Activated CD8-positive, alpha-beta T cell treated with anti-CD3 and anti-CD28 coated beads, Interleukin-2, amount 10 ng/mL, durations not matched to agents 7 days and 5 days (primary cell): ENCODE measurements at places on chromosomes 3 and 15. TPM values are rescaled to one million over a fixed set of nuclear protein-coding genes. Genes with fewer than 3 reads are reported as not detected.
A peak's percentile ranks its signal among the peaks of the same experiment; 100 is the strongest.

DNA sequence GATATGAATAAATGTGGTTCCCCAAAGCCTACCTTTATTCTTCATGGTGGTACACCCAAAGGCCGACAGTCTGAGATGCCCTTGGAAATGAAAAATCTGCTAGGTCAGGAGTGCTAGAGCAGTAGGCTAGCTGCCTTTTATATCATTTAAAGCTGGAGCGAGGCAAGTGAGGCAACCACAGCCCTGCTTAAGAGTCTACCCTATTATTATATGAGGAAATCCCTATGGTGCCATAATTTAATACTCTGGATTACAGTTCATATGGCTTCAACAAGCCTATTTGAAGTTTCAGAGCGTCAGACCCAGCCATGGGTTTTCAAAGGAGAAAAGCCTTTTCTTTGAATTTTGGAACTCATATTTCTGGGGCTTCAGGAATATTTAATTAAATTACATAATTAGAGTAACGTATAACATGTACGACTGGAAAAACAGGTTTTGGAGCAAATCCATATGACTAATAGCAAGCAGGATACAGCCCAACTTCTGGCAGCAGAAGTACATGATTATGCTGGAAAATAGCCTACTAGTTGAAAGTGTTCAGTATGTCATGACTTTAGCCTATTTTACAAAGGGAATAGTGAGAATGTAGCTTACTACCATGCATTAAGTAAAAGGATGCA, 18.0 kb upstream of the SLTM start:
- H3K27ac ChIP-seq, result no peak overlapping the region
- peaks cover 3% of the 10 kb centered on the region for H3K27me3 ChIP-seq
- H3K4me1 ChIP-seq, result peaks cover 11% of the 10 kb centered on the region

DNA sequence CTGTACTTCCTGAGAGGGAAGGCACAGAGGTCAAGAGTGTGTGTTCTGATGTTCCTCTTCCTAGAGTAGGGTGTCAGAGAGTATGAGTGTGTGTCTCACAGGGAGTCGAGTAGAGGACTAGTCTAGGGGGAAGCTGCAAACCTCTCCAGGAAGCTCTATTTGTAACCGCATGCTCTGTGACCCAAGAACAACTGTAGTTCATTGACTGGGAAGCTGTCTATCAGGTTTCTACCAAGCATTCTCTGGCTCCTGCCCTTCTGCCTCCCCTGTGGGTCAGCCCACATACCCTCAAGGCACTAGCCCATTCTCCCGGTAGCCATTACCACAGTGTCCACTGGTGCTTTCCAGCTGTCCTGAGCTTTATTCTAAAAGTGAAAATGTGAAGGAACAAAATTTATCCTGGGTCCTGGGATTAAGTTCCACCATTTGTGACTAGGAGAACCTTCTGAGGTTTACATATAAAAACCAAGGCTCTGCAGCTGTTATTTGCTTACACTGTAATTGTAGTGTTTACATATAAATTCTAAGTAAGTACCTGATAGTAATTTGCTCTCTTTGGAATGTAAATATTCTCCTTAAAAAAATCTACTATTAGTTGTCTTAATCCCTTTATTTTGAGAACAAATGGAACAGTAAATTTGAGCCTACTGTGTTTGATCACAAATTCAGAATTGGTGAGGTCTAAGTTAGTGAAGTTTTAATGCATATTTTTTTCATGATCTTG, 40.7 kb downstream of the MYRIP start:
- H3K27ac ChIP-seq, result no peak overlapping the region
- no peaks in the 10 kb centered on the region for H3K36me3 ChIP-seq
- H3K4me3 ChIP-seq, result no peak overlapping the region
- H3K4me1 ChIP-seq, result no peaks in the 10 kb centered on the region
- DNase-seq, result no peak
- no peaks in the 10 kb centered on the region for H3K27me3 ChIP-seq

- no peaks in the 10 kb centered on the region for H3K36me3 ChIP-seq
- H3K4me1 ChIP-seq, result peaks cover 17% of the 10 kb centered on the region
- DNase-seq, result peak; percentile 77
- H3K27ac ChIP-seq, result peak within 1 kb of the TSS; percentile 84
Measured at GRCh38 chr3:3799173-3800079, at the start of gene LRRN1. Gene LRRN1, plus strand, starts transcription at chr3:3799431. Its CDS starts 45,211 bp downstream, at chr3:3844642.

DNA sequence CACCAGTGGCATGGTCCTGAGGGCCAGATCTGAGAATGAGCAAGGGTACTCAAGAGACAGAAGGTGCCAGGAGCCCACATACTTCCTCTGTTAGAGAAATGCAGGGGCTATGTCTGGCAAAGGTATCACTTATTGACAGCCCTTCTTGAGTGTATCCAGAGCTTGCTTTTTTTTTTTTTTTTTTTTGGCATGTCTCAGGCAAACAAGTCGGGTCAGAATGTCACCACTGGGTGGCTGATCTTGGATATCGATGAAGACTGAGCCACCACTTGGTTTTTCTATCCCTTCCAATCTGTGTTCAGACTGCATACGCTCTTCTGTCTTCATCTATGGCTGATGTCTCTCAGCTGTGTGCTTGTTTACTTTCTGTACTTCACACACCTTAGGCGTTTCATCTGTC, 363.4 kb upstream of the C2CD4B start:
- no peaks in the 10 kb centered on the region for H3K4me1 ChIP-seq
- H3K4me3 ChIP-seq, result no peak overlapping the region
- no peak overlapping the region for H3K27ac ChIP-seq
- peaks cover 15% of the 10 kb centered on the region for H3K27me3 ChIP-seq
- no peaks in the 10 kb centered on the region for H3K36me3 ChIP-seq

GRCh38 chr15:79168922-79169456, 78.4 kb upstream of the RASGRF1 start:
- H3K36me3 ChIP-seq, result no peaks in the 10 kb centered on the region
- peaks cover 12% of the 10 kb centered on the region for H3K27me3 ChIP-seq
- H3K4me3 ChIP-seq, result no peak overlapping the region

DNA sequence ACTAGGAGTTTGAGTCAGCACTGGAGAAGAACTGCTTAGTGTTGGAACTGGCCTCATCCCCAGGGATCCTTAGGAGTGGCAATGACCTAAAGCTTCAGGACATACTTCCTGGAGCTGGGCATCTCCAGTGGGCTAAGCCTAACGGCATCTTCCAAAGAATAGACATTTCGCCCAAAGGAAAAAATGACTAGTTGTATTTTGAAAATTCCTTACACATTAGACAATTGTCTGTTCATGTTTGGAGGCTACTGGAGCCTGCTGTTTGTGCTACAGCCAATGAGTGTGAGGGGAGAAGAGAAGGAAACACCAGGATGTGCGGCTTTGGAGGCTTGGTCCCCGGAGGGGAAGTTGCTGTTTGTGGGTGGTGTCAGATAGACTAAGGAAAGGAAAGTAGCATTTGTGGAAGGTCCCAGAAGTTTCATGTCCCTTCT, 77.6 kb downstream of the POLR2M start:
- H3K27me3 ChIP-seq, result peaks cover 6% of the 10 kb centered on the region
- DNase-seq, result no peak
- peaks cover 1% of the 10 kb centered on the region for H3K4me1 ChIP-seq
- H3K27ac ChIP-seq, result no peak overlapping the region

GRCh38 chr3:24773798-24774197, 279.1 kb upstream of the THRB start:
- peak; percentile 25 for DNase-seq
- H3K4me3 ChIP-seq, result no peak overlapping the region
- H3K36me3 ChIP-seq, result no peaks in the 10 kb centered on the region
- no peak overlapping the region for H3K27ac ChIP-seq

GRCh38 chr15:74827614-74828013, 1.2 kb downstream of the CPLX3 start:
- H3K27ac ChIP-seq, result no peak overlapping the region
- H3K4me1 ChIP-seq, result no peaks in the 10 kb centered on the region
- peaks cover 23% of the 10 kb centered on the region for H3K27me3 ChIP-seq
- no peak overlapping the region for H3K4me3 ChIP-seq
- no peak for DNase-seq
- H3K36me3 ChIP-seq, result no peaks in the 10 kb centered on the region

DNA sequence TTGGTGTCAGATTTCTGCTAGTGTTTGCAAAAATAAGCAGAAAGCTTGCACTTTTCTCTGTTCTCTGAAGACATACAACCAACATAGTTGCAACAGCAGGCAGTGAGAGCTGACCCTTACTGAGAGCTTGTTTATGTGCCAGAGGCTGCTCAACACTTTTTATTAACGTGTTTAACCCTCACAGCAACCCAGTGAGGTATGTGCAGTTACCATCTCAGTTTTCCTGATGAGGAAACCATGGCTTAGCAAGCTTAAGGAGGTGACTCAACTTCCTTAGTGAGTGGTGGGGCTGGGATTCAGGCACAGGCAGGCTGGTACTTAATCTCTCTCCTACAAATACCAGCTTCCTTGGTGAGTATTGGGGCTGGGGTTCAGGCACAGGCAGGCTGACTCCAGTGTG, 158.1 kb upstream of the CTDSPL start:
- H3K27ac ChIP-seq, result no peak overlapping the region
- H3K36me3 ChIP-seq, result no peaks in the 10 kb centered on the region
- H3K4me1 ChIP-seq, result no peaks in the 10 kb centered on the region
- peaks cover 17% of the 10 kb centered on the region for H3K27me3 ChIP-seq
- no peak for DNase-seq

DNA sequence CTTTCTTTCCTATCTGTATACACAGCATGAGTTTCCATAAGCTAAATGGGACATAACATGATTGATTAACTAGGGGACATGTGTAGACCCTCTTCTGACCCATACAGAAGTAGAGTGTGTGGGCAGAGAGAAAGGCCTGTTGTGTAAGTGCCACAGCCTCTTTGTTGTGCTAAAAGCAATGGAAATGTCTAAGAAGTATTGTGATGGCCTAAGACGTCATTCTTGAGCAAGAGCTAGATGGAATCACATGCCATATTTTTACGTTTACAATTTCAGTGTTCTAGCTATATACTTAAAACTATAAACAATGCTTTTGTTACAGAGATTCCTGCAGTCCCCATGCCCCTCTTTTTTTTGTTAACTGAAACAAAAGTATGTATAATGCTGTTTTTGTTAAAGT, 61.9 kb downstream of the CD47 start:
- H3K36me3 ChIP-seq, result peaks cover 40% of the 10 kb centered on the region
- H3K4me1 ChIP-seq, result peaks cover 10% of the 10 kb centered on the region
- no peaks in the 10 kb centered on the region for H3K27me3 ChIP-seq
- no peak for DNase-seq
- no peak overlapping the region for H3K27ac ChIP-seq
- H3K4me3 ChIP-seq, result no peak overlapping the region

GRCh38 chr3:134308350-134308891, 57.8 kb upstream of the RYK start:
- H3K36me3 ChIP-seq, result no peaks in the 10 kb centered on the region
- H3K27me3 ChIP-seq, result peaks cover 55% of the 10 kb centered on the region
- DNase-seq, result peak; percentile 79
- H3K27ac ChIP-seq, result no peak overlapping the region

GRCh38 chr15:75532413-75533250, 46.5 kb downstream of the PTPN9 start:
- no peak for DNase-seq
- no peak overlapping the region for H3K4me3 ChIP-seq
- H3K27ac ChIP-seq, result no peak overlapping the region
- H3K36me3 ChIP-seq, result peaks cover 6% of the 10 kb centered on the region

DNA sequence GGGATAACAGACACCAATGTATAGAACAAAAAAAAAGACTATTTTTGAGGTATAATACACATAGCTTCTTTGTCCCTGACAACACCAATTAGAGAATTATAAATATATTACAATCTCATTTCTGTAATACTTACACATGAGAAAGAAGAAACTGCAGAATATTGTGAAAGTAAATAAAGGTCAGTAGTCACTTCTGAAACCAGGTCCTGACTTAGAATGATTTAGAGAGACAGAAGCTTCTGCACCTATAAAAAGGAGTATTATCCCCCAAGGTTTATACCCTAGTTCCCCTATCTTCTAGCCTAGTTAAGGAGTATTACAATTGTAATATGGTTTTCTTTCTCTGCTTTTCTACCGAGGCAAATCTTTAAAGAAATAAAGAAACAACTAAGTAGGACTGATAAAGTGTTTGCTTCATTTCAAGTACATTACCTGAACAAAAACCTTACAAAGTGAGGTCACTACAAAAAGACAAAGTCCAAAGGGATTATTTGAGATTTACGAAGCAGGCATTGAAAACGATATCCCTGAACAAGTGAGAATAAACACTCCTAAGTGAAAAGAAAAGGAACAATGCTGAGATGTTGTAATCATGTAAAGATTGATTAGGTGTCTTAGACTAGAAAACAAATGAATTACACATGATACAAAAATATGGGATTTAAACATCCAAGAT, 103.0 kb downstream of the GBE1 start:
- H3K27ac ChIP-seq, result no peak overlapping the region
- H3K36me3 ChIP-seq, result no peaks in the 10 kb centered on the region
- no peaks in the 10 kb centered on the region for H3K27me3 ChIP-seq
- H3K4me1 ChIP-seq, result no peaks in the 10 kb centered on the region

DNA sequence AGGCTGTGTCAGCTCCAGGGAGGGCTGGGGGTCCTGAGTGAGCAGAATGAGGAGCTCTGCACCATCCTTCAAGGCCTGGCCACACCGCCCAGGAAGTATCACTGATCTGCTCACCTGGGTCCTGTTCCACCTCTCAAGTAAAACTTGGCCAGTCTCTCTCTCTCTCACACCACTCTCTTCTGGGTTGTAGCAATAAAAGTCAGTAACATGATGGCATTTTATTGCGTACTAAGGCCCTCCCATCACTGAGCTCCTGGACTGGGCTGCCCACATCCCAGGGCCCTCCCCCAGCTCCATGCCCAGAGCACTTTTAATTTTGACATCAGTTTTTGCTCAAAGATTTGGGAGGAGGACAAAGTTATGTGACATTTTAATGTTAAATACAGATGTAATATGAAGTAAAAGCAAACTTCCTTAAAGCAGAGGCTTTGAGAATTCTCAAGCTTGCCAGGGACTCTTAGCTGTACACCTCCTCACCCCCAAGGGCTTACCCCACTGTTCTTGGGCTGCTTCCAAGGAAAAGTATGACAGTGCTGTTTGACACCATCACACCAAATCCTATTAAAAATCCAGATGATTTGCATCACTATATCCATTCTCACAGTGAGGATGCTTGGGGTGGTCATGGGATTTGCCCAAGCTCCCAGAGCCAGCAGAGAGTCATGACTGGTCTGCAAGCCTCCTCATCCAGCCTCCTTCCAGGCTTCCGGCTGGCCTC, 105.1 kb upstream of the SLCO2A1 start:
- H3K27me3 ChIP-seq, result no peaks in the 10 kb centered on the region
- DNase-seq, result no peak
- no peaks in the 10 kb centered on the region for H3K36me3 ChIP-seq
- no peak overlapping the region for H3K27ac ChIP-seq

Gene KNG1
- total RNA-seq, result not detected

Gene CHDH
- 0.05 TPM for total RNA-seq

Gene VPS18
- total RNA-seq, result 18.4 TPM

Gene SI
- not detected for total RNA-seq

Gene NOX5
- not detected for total RNA-seq
